ENCODE measurements at places on chromosomes 6 and 20. TPM values are rescaled to one million over a fixed set of nuclear protein-coding genes. Genes with fewer than 3 reads are reported as not detected.

Gene BPIFB1
- polyA plus RNA-seq: 5.8 TPM

Gene LY6G6C
- polyA plus RNA-seq: 1.4 TPM

Gene MYLK2
- polyA plus RNA-seq: 1.6 TPM

Gene SPEF1
- 28.8 TPM for polyA plus RNA-seq

Gene CCR6
- polyA plus RNA-seq: 5.3 TPM

Gene KIF25
- polyA plus RNA-seq: 1.1 TPM
